Activated CD4-positive, alpha-beta T cell treated with anti-CD3 and anti-CD28 coated beads, Interleukin-2, amount 10 ng/mL, durations not matched to agents 7 days and 5 days (primary cell): ENCODE measurements at places on chromosomes 7 and 10. TPM values are rescaled to one million over a fixed set of nuclear protein-coding genes. Genes with fewer than 3 reads are reported as not detected.

Gene PLXNA4
- total RNA-seq, result 21.3 TPM

Gene KIN
- total RNA-seq, result 12.9 TPM

Gene AGMO
- total RNA-seq, result not detected

Gene HHEX
- not detected for total RNA-seq

Gene ANKRD2
- not detected for total RNA-seq

Gene CCDC146
- total RNA-seq, result 9.2 TPM

Gene GPR158
- total RNA-seq, result not detected

Gene OR2A42
- not detected for total RNA-seq

Gene IPMK
- total RNA-seq, result 4.8 TPM

Gene LMOD2
- not detected for total RNA-seq

Gene RADIL
- 0.84 TPM for total RNA-seq

Gene NRCAM
- 0.46 TPM for total RNA-seq

Gene BLNK
- not detected for total RNA-seq

Gene HOXA3
- not detected for total RNA-seq

Gene TMEM176A
- total RNA-seq, result not detected

Gene VSTM2A
- total RNA-seq, result not detected

Gene CDK5
- 26.9 TPM for total RNA-seq

Gene IDI1
- total RNA-seq, result 47.1 TPM

Gene AQP1
- 0.12 TPM for total RNA-seq

Gene THAP5
- 26.5 TPM for total RNA-seq

Gene DEPP1
- 0.22 TPM for total RNA-seq

Gene ZNF488
- not detected for total RNA-seq
